Stimulated activated CD4-positive, alpha-beta T cell treated with anti-CD3 and anti-CD28 coated beads, Interleukin-1b, Interleukin-23, amount 100 ng/mL, for 48 hours (primary cell): ENCODE measurements at places on chromosomes 3 and 15.
A peak's percentile ranks its signal among the peaks of the same experiment; 100 is the strongest.

- no peak for DNase-seq
Measured at GRCh38 chr15:31828594-31828993, 201.7 kb upstream of the CHRNA7 start.

GRCh38 chr15:75177360-75178071, 24.2 kb upstream of the C15orf39 start:
- DNase-seq: no peak

GRCh38 chr3:112136046-112136445, 3.0 kb upstream of the GCSAM start:
- DNase-seq: no peak

DNA sequence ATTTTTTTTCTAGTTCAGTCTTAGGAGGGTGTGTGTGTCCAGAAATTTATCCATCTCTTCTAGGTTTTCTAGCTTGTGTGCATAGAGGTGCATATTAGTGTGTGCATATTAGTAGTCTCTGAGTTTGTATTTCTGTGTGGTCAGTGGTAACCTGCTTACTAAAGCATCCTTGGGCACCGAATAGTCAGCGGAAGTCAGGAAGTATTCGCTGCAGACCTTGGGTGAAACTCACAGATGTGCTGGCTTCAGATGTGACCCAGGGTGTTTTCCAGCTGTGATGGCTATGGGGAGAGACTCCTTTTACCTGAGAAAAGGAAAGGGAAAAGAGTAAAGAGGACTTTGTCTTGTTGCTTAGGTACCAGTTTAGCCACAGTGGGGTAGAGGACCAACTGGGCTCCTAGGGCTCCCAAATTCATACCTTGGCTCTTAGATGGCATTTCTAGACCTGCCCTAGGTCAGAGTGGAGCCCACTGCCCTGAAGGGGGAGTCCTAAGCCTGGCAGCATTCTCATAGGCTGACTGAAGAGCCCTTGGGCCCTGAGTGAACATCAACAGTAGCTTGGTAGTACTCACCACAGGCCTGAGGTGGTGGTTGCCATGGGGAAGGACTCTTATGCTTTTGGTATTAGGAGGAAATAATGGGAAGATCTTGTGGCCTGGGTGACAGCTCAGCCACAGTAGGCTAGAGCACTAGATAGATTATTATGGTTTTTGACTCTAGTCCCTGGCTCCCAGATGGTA, 286.0 kb upstream of the ZPLD1 start:
- no peak for DNase-seq

GRCh38 chr15:93105485-93105884, 16.5 kb upstream of the RGMA start:
- DNase-seq: no peak

DNA sequence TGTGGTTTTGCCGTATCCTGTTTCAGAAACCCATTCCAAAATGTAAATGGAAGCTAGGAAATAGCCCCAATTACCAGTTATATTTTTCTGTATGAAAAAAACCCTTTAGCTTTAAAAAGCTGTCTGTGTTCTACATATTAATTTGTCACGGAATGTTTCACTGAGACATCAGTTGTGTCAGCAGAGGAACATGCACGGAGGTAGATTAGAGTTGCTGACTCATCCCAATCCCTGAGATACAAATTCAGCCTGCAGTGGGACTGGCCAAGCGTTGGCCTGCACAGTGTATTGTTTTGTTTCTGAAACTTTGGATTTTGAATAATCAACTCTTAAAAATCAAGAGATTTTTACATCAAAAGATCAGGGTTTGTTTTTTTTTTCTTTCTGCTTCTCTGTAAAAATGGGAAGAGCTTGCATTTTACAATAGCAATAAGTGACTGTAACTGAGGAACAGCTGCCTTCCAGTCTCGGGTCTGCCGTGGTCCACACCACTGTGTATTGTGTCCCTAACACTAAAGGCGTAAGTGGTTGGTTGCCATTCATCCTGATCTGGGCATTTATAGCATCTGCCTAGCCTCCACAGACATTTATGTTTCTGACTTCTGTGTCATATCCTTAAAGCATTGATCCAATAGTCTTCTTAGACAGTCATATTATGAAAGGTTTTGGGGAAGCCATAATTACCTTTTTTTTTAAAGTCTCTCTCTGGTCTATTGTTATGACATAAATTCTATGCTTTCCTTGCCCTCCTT, 218.1 kb downstream of the ADAMTSL3 start:
- no peak for DNase-seq

- no peak for DNase-seq
Measured at GRCh38 chr3:95289295-95289694, 1226.4 kb downstream of the NSUN3 start.

DNA sequence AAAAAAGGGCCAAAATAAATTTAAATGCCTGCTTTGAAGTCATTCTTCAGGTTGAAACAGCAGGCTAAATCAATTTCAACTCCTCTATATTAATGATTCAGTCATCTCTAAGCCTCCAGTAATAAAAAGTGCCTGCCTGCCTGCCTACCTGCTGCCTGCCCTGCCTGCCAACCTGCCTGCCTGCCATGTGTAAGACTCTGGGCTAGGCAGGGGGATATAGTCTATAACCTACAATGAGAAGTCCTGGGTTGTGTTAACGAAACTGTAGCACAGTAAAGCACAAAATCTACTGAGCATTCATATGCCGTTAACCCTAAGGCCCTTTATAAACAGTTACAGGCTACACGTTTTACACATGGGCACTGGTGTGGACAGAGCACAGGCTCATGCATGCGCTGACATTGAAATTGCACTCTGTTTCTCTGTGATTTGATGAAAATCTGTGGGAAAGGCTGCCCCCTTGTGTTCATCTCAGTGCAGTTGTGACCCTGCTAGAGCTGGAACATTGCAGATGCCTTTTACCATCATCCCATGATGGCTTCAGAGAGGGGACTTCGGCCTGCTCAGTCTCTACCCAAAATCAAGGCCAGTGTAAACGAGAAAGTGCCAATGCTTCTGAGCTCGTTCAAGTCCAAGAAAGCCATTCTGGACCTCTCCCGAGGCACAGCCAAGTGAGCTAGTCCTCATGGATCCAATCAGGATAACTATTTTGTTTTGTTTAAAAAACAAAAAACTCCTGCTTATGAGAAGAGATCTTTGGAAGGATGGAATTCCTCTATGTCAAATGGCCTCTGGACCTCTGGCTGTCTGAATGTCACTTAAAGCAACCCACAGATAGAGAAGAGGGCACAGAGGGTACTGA, 64.6 kb downstream of the EFL1 start:
- peak; percentile 42 for DNase-seq

GRCh38 chr3:44411031-44411645, 66.3 kb downstream of the ZNF445 start:
- no peak for DNase-seq

GRCh38 chr3:157081626-157082210, 78.2 kb downstream of the CCNL1 start:
- DNase-seq: peak; percentile 84

- DNase-seq: no peak
Measured at GRCh38 chr3:98750276-98750919, 12.7 kb upstream of the ST3GAL6 start.

GRCh38 chr3:188345223-188345622, 191.3 kb downstream of the LPP start:
- no peak for DNase-seq

GRCh38 chr3:136196064-136196400, at the start of gene MSL2:
MSL2 (minus strand) TSS chr3:136196335; CDS start chr3:136195113, 1,222 bp downstream.
- no peak for DNase-seq

- no peak for DNase-seq
Measured at GRCh38 chr15:26773917-26774316, 1.1 kb upstream of the GABRB3 start.

GRCh38 chr3:173037840-173038483, 103.1 kb downstream of the SPATA16 start:
- DNase-seq: no peak

- DNase-seq: no peak
Measured at GRCh38 chr3:135930255-135930654, 35.3 kb upstream of the PPP2R3A start.

GRCh38 chr3:64120876-64121275, 97.6 kb upstream of the PSMD6 start:
- DNase-seq: no peak

- no peak for DNase-seq
Measured at GRCh38 chr3:104206925-104207324, 1159.8 kb upstream of the ALCAM start.

DNA sequence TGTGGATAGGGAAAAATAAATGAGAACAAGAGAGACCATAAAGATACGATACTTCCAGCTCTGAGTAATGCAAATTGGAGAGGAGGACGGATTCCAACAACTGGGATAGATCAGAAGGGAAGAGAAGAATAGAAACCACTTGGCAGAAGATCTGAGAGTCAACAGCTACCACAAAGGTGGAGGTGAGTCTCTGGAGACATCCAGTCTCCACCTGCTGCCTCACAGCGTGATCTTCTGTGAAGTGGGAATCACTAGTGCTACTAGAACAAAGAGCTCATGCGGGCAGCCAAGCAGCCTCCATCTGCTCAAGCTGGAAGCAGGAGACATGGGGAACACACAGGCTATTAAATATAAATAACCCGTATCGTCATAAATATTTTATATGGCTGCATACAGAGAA, 558.5 kb upstream of the CFAP20DC start:
- no peak for DNase-seq

- no peak for DNase-seq
Measured at GRCh38 chr3:155101398-155101797, 21.3 kb downstream of the MME start.

DNA sequence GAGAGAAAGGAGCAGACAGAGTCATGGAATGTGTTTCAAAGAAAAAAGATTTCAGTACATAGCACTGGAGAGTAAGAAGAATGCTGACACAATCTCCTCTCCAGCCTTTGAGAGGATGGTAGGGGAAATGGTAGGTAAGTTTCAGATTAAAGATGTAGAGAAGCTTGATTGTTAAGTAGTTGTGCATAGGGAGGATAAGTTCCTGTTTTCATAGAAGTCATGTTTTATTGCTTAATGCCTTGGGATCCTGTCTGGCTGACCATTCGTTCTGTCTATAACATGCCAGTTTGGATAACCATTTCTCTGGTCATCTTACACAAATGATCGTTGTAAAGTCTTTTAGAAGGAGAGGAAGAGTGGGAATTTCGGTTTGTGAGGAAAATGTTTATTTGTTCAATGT, 95.7 kb upstream of the IGSF10 start:
- no peak for DNase-seq

DNA sequence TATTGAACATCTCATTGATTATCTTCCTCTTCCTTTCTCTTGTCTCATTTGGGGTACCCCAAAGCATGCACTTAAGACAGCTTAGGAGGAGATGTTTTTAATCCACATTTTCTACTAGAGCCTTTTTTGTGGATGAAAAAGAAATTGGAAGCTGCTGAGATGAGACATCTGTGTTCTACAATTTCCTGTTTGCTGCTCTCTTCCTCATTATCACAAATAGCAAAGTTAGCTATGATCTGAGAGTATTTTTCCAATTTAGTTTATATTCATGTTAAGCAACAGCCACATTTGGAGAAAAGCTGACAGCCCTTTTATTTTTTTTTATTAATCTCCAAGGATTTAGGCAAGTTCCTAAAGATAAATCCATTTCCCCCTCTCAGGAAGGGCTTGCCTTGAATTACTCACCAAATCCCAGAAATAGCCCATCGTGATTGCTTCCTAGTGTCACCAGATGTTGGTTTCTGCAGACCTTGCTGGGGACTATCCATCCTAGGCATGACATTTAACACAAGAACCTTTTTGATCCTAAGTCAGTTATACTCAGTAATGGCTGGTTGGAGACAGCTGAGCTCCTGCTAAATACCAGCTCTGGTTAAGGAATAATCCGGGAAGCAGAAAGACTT, 70.8 kb upstream of the FILIP1L start:
- no peak for DNase-seq

GRCh38 chr3:130293247-130293646, 52.2 kb upstream of the COL6A5 start:
- no peak for DNase-seq

DNA sequence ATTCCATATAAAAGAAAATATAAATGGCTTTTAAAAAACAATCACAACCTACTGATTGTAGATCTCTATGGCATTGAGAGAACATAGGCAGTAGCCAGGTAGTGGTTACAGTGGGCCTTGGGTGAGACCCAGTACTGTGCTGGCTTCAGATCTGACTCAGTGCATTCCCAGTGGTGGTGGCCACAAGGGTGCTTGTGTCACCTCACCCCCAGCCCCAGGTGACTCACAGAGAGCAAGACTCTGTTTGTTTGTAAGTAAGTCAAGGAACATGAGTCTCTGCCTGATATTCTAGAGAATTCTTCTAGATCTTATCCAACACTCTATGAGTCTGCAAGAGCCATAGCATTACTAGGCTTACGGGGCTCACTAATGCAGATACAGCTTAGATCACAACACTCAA, 118.8 kb upstream of the AZI2 start:
- DNase-seq: peak; percentile 1

DNA sequence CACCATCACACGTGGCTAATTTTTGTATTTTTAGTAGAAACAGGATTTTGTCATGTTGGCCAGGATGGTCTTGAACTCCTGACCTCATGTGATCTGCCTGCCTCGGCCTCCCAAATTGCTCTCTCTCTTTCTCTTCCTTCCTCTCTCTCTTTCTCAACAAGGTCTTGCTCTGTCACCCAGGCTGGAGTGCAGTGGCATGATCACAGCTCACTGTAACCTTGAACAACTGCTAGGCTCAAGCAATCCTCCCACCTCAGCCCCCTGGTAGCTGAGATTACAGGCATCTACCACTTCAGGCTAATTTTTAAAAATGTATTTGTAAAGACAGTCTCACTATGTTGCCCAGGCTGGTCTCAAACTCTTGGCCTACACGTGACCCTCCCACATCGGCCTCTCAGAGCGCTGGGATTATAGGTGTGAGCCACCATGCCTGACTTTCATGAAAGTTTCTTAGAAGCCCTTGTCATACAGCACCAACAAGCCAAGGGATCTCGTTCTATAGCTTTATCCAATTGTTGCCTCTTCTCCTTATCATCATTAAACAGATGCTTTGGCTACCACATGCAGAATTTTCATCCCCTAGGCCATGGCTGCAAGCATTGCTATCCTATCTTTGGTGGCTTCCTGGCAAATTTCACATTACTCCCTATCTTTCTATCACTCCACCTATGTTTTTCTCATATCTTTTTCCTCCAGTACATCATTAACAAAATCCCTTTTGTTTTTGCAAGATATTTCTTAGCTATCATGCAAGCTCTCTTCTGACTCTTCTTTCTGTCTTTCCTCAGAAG, 5.7 kb downstream of the CCDC32 start:
- DNase-seq: no peak

- no peak for DNase-seq
Measured at GRCh38 chr3:195869413-195870001, 38.8 kb downstream of the TNK2 start.

DNA sequence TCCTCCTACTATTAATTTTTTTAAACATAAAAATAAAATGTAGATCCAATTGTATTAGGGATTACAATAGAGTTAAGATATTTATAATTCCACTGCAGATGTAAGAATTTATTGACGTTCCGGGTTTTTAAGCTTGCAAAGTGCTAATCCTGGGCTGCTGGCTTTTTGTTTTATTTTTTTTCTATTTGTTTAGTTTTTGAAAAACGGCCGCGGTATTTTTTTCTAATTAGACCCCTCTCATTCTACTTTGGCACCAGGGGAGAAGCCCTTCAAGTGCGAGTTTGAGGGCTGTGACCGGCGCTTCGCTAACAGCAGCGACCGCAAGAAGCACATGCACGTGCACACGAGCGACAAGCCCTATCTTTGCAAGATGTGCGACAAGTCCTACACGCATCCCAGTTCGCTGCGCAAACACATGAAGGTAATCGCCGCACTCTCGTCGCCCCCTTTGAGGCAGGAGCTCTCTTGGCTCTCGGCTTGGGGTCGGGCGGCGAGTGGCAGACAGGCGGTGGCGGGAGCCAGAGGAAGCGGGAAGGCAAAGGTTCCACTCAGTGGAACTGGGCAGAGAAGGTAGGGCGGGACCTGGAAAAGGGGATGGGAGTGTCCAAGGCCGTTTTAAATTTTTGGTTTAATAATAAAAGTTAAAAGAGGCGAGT, 3.2 kb downstream of the ZIC1 start:
- DNase-seq: no peak

- no peak for DNase-seq
Measured at GRCh38 chr15:29134239-29134638, 135.4 kb downstream of the NSMCE3 start.
